ENCODE measurements at places on chromosomes 6 and 20.

- no peak for DNase-seq
Observed at GRCh38 chr6:136646377-136646776, 96.2 kb upstream of the MAP7 start.

GRCh38 chr20:62651285-62652021 lies 9.2 kb downstream of the SLCO4A1 start:
- DNase-seq = no peak

GRCh38 chr20:25188218-25188617 lies 7.3 kb upstream of the ENTPD6 start:
- DNase-seq = no peak

DNA sequence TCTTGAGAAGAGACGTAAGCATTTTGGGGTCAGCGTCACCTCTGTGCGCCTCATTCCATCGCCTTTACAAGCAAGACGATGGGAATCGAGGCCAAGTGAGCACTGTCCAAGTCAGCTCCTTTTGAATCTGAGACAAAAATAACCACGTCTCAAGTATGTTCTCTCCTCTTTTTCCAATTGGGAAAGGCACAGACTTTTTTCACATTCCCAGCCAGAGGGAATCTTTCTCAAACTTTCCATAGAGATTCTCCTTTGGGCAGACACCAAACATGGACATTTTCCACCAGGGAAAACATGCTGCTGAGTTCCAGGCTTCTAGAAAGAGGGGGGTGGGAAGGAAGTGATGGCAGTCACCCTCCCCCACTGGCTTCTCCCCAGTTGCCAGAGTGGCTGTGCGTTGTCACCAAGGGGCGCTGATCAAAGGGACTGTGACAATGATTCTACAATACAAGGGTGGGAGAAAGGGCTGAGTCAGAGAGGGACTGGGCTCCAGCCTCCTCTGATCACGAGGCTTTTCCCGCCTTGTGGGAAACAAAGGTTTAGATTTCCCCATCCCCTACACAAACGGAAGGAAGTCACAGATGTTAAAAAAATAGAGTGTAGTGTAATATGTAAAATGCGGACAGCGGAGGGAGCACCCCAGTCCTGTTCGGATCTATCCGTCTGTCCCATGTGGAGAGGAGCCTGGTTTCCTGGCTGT lies 281.9 kb upstream of the RNF24 start:
- DNase-seq = no peak

GRCh38 chr6:130749402-130749801 lies 77.8 kb upstream of the SMLR1 start:
- DNase-seq = no peak
